ENCODE measurements at places on chromosomes 16 and 17.

- no peak for DNase-seq
Observed at GRCh38 chr16:46929378-46930332, 43.8 kb downstream of the DNAJA2 start.

- no peak for DNase-seq
Observed at GRCh38 chr17:2027528-2028233, 2.3 kb upstream of the DPH1 start.

- DNase-seq, result no peak
Observed at GRCh38 chr16:62711797-62712196, 675.6 kb upstream of the CDH8 start.

GRCh38 chr17:49996495-49997300, 1.7 kb upstream of the DLX3 start:
- DNase-seq, result no peak

GRCh38 chr17:41781404-41782110, 5.0 kb downstream of the JUP start:
- no peak for DNase-seq

DNA sequence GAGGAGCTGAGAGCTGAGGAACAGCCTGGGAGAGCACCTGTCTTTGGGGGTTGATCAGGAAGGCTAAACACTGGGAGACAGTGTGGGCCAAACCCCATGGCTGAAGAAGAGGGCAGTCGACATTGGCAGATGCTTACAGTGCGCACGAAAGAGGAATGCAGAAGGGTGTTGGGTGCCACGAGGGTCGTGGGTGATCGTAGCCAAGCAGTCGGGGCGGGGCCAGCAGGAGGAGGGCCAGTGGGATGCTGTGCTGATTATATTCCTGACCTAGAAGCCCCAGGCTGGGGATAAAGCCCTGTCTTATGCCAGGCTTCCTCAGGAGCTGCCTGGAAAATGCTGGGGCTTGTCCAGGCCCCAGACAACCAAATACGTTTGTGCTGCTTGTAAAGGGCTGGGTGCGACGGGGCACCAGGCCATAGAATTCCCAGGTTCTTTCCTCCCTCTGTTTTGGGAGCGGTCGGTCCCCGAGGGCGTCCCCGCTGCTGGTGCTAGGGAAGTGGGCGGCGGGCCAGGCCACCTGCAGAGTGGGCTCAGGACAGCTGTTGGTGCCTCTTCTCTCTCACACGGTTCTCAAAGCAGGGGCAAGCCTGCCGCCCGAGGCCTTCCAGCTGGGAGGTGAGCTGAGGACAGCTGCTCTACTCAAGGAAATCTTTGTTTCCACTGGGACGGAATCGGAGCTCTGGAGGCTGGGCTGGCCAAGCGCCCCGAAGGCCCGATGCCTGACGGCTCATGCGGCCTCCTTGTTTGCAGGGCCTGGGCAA, 10.0 kb downstream of the C1QTNF1 start:
- DNase-seq, result no peak

- DNase-seq, result no peak
Observed at GRCh38 chr17:48626245-48627117, at the start of gene HOXB9. Gene HOXB9, minus strand, starts transcription at chr17:48626358. Its CDS starts 89 bp downstream, at chr17:48626269.

DNA sequence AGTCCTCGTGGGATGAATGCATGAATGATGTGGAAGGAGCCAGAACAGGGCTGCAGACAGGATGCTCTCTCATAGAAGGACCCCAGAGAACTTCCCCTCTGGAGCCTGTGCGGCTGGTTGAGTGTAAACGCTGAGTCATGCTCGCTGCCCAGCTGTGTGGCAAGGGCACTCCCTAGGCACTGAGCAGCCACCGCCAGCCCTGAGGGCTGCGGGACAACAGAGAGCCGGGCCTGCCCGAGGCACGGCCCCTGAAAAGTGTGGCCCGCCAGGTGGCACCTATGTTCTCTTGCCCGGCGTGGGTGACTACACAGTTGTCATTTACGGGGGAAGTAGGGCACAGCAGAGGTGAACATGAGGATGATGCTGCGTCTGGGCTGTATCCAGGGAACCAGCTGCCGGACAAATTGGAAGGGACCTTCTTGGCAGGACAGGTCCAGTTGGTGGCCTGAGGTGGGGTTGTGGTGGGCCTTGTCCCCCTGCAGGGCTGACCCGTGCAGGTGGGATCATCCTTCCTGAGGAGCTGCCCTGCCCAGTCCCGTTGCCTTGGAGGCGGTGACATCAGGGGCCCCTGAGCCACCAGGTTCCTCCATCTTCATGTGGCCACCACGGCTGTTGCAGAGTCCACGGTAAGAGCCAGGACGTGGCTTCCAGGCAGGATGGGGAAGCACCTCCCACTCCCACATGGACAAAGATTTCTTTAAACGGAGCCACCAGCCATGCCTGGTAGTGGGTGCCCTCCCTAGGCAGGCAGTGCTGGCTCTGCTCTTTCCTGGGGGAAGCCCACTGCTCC, 94.8 kb upstream of the CBX4 start:
- DNase-seq, result no peak

GRCh38 chr17:82664701-82665182, 16.5 kb upstream of the WDR45B start:
- no peak for DNase-seq

All from NCI-H526 treated with DMSO at 0.1 percent for 48 hours (cell line).